Left kidney (tissue), 8 donors: ENCODE measurements at places on chromosomes 13 and 19. TPM values are rescaled to one million over a fixed set of nuclear protein-coding genes. Genes with fewer than 3 reads are reported as not detected.

GRCh38 chr13:112910616-112911280 lies 58.3 kb upstream of the MCF2L start:
- DNase-seq = no peak

DNA sequence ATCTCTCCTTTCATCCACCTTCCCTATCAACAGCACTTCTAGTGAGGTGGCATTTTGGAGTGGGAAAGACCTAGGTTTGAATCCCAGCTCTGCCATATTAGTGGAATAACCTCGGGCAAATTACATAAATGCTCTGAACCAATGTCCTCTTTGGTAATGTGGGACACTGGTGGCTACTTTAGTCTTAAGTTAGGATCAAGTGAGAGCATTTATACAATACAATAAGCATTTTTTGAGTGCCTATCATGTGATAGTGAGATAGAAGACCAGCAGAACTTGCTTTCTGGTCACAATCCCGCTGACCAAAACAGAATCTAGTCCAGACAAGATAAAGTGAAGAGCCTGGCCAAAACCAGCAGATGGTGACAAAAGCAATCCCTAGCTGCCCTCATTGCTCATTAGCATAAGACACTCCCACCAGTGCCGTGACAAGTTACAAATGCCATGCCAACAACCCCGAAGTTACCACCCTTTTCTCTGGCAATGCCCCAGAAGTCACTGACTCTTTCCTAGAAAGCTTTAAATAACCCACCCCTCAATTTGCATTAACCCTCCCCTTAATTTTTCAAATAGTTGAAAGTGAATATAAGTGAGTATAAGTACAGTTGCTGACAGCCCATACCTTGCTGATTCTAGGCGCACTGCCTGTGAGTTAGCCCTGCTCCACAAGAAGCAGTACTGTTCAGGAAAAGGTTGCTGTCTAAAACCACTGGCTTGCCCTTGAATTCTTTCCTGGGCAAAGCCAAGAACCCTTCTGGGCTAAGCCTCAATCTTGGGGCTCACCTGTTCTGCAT lies 28.9 kb upstream of the KPNA3 start:
- DNase-seq = no peak

DNA sequence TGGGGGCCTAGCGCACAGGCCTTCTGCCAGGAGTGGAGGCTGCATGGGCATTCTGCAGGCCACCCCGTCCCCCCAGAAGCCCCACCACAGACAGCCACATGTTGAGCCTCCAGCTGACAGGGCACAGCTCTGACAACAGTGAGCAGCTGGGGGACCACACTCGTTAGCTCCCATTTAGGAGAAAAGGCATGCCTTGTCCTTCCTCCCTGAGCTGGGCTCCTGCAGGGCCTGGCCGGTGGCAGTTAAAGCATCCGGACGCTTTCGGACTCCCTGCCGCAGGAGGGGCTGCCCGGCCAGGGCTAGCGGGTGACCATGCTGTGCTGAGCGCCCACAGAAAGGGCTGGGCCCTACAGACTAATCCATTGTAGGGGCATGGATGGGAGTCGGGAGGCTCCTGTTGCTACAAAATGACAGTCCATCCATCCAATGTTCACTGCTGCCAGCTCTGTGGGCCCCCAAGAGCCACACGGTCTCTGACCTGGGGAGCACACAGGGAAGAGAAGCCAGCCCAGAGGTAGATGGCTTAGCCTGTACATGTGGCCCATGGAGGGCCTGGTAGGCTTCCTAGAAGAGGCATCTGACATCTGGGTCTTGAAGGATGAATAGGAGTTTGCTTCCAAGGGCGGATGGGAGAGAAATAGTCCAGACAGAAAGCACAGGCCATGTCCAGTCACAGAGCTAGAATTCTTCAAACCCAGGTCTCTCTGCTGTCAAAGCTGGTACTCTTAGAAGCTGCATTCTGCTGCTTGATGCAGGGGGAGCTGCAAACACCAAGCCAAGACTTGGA lies 116.5 kb upstream of the VSTM2B start:
- DNase-seq = no peak

DNA sequence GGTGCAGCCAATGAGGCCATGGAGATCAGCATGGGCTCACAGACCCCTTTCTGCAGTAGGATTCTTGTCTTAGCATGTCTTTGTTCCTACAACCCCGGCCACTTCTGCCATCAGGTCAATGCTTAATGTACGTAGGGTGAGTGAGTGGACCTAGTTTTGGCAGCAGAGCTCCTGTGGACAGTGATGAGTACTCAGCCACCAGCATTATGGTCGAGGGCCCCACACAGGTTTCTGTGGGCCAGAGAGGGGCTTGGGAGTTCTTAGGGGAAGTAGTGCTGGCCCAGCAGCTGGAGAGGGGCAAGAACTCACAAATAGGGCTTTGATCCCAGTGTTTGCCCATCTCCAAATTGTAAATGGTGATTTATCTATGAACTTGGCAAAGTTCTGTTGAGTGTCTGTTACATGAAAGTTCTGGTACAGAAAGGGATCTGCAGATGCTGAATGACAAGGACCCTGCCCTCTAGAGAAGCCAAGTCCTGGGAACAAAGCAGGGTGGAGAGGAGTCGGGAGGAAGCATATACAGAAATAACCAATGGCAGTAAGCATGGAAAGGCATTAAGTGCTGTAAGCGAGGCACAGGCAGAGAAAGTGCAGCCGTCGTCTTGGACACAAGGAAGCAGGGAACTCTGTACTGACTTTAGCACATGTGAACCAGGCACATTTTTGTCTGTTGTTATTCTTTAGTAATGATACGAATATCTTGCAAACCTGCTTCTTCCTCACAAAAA lies 185.1 kb downstream of the MTUS2 start:
- DNase-seq = no peak

- no peak for DNase-seq
Measured at GRCh38 chr13:28301839-28302238, 163.5 kb downstream of the PAN3 start.

DNA sequence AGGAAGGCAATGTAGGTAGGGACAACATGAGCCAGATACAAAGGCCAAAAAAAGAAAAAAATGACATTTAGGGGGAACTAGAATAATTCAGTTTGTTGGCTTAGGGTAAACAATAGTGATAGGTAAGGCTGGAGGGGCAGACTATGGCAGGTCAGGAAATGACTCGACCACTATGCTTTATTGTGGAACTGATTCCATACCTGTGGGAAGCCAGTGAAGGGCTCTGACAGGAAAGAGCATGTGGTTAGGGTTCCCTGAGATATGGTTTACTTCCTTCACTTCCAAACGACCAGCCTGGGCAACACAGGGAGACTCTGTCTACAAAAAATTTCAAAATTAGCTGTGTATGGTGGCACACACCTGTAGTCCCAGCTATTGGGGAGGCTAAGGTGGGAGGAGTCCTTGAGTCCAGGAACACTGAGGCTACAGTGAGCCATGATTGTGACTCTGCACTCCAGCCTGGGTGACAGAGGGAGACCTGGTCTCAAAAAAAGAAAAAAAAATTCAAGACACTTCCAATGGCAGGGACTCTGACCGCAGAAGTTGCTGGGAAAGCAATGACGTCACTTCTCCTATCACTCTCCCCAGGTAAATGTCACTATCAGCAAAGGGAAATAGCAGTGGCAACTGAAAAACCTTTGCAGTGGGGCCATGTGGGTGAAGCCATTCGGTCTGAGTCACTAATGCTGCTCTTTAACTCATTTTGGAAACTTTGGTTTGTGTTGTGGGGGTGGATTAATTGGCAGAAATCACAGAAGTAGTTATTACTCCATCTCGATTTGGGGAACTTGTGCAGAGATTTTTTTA lies 192.8 kb upstream of the TSC22D1 start:
- no peak for DNase-seq

DNA sequence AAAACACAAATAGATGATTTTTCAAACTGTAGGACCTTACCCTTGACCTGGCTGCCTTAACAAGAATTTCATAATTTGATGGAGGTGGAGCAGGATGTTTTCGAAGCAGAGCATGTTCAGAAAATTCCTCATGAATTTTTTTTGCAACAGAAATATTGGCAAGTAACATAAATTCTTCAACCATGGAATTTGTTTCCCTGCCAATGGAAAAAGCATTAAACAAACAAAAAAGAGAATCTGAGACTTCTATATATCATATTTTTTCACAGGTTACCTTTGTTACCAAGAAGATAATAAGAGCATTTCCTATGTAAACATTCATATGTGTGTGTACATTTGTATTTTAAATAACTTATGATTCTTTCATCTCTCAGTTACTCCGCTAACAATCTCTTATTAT lies 18.3 kb downstream of the DIS3 start:
- DNase-seq = no peak

DNA sequence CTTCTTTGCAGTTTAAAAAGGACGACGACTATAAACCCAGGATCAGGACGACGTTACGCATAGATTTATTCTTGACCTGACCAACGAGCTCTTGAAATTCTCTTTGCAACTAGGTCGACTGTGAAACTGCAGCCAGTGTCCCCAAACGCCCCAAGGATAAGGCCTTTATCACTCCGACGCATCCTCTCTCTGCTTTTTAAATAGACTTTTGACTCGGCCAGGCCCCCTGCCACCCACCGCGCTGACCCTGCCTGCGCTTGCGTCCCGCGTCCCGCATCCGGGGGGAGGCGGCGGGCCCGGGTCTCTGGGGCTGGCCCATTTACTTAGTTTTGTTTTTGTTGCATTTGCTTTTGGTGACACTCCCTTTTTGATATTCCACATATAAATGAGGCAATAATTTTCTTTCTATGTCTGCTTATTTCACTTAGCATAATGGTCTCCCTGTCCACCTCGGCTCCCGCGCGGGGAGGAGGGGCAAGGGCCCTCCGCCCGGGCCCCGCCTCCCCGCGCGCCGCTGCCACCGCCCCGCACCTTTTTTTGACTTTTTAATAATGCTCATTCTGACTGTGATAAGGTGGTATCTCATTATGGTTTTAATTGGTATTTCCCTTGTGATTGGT lies 17.4 kb downstream of the RB1 start:
- no peak for DNase-seq

DNA sequence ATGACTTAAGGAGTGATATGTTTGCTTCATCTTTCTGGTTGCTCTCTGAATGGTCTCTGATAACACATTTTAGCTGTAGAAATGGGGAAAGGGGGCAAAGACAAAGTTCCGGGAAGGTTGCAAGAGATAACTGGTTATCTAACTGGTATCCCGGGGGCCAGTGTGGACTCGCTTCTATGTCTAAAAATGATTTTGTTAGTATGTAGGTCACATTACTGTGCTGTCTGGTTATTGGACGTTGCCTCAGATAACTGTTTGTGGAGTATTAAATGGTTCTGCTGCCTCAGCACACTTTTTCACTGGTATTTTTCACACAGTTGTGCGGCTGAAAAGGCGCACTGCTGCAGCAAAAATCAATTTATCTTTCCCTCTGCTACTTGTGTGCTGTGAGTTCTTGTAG lies 63.0 kb upstream of the ZNF536 start:
- DNase-seq = no peak

GRCh38 chr13:110261166-110262081 lies 45.5 kb downstream of the COL4A1 start:
- DNase-seq = no peak

DNA sequence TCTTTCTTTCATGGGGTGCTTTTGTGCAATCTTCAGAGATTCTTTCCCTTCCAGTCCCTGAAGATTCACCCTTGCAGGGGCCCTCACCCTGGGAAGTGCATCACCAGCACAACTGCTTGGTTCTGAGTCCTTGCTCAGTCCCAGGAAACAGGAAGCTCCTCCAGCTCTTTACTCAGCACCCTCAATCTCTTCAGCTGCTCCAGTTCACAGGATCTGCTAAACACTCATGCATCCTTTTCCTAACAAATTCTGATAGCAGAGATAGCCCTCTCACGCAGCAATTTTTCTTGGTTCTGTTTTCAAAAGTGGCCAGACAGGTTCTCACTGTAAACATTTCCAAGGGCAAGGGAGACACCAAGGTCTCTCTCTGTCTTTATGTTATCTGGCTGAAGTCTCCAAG lies 823.1 kb downstream of the LIG4 start:
- DNase-seq = no peak

DNA sequence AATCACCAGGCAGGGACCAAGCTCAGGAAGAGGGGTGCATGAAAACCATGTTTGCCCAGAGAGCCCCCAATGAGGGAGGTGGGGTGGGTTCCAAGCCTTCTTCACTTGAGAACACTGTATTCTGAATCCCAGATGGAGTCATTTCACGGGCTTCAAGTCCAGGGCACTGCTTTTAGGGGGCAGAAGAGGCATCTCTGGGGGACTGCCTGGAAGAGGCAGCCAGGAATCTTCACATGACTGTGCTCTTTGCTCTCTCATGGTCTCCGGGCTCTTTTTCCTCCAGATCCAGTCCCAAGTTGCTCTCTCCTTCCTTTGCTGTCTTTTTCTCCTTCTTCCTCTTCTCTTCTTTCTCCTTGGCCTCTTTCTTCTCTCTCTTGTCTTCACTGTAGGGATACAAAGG lies 5.7 kb downstream of the SMIM24 start:
- no peak for DNase-seq

GRCh38 chr13:40261336-40261735 lies 405.1 kb downstream of the FOXO1 start:
- DNase-seq = no peak

DNA sequence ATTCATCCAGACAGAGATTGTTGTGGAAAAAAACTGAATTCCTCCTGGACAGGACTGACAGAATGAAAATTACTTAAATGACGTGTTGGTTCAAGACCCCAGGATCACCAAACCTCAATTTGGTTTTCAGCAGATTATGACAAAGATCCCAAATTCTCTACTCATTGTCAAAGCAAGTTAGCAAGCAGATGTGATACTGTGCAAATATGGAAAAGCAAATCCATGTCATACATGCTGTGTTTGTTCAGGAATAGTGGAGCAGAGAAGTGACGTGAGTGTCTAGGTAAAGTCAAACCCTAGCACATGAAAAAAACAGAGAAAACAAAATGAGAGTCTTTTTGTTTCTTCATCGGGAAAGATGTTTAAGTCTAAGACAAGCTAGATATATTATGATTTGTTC lies 169.2 kb upstream of the NBEA start:
- DNase-seq = no peak

DNA sequence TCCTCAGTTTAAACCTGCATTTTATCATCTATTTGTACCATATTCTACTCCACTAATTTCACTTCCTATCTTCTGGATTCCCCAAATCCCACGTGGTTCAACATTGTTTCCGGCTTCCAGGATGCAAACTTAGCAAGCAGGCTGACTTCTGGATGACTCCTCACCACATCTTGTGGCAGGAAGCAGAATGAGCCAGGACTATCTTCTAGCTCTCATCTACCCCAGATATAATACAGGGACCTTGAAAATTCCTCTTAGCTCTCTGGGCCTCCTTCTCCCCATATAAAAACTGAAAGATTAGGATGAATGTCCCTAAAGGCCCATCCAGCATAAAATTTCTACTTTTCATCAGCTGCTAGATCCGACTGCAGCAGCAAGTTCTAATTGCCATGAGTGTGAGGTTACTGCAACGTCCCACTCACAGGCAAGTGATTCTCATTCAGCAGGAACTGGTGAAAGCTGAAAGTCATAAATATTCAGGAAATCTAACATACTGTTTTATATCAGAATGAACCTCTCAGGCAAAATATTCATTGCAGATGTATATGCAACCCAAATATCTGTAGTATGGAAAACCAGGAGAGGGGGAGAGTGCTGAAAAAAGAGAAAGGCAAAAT lies 93.4 kb downstream of the KCTD12 start:
- DNase-seq = no peak

Gene NCAN
- polyA plus RNA-seq = 0.05 TPM

Gene PSG2
- polyA plus RNA-seq = not detected

Gene SCN1B
- 0.96 TPM for polyA plus RNA-seq

Gene ZNF582
- polyA plus RNA-seq = 14.8 TPM

Gene NLRP7
- polyA plus RNA-seq = not detected

Gene ZNF791
- polyA plus RNA-seq = 28.1 TPM

Gene KCNN1
- polyA plus RNA-seq = 5.6 TPM

Gene FFAR2
- polyA plus RNA-seq = 0.78 TPM
